ENCODE measurements at places on chromosomes 6 and 20. TPM values are rescaled to one million over a fixed set of nuclear protein-coding genes. Genes with fewer than 3 reads are reported as not detected.

The ELOVL2 gene
- 0.22 TPM for total RNA-seq

The MYO6 gene
- 19.9 TPM for total RNA-seq

The OR11A1 gene
- not detected for total RNA-seq

The SCGN gene
- not detected for total RNA-seq

The SLC13A3 gene
- 1.6 TPM for total RNA-seq

The OR2J3 gene
- total RNA-seq, result not detected

The DNMT3B gene
- total RNA-seq, result 2.0 TPM

The MEP1A gene
- total RNA-seq, result not detected

The DOP1A gene
- total RNA-seq, result 50.8 TPM

The LAMA4 gene
- 536 TPM for total RNA-seq

The CCM2L gene
- total RNA-seq, result not detected

The PPP1R14C gene
- 13.9 TPM for total RNA-seq

The TULP1 gene
- not detected for total RNA-seq

The TBX18 gene
- 32.0 TPM for total RNA-seq

The DEFB124 gene
- total RNA-seq, result not detected

The GGT7 gene
- total RNA-seq, result 8.4 TPM

The SLC17A5 gene
- 40.6 TPM for total RNA-seq

The B3GALT4 gene
- total RNA-seq, result 7.6 TPM

The SIRPB1 gene
- total RNA-seq, result not detected

The CGA gene
- not detected for total RNA-seq

The NMBR gene
- not detected for total RNA-seq

The MEA1 gene
- 48.7 TPM for total RNA-seq

The EYS gene
- total RNA-seq, result under 0.01 TPM

The RIPOR2 gene
- total RNA-seq, result 4.6 TPM

The KIF13A gene
- total RNA-seq, result 108 TPM

The GJA1 gene
- total RNA-seq, result 737 TPM

The BTNL2 gene
- total RNA-seq, result not detected

The WDR46 gene
- 62.0 TPM for total RNA-seq

All from articular chondrocyte of knee joint (primary cell).